ENCODE measurements at places on chromosomes 5 and 9.
A peak's percentile ranks its signal among the peaks of the same experiment; 100 is the strongest.

DNA sequence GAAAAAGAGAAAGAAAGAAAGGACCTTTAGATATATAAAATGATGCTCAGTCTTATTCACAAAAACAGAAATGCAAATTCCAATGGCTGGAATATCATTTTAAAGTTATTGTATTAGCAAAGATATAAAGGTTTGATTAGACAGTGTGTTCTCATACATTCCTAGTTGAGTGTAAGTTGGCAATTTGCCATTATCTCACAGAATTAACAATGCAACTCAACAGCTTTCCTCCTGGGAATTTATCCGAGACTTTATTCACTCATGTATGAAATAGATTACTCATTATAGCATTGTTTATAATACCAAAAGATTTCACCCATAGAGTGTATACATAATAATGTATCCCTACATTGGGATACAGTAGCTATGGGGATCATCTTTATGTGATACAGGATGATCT lies 27.1 kb upstream of the MLLT3 start:
- DNase-seq = no peak

- DNase-seq = no peak
Observed at GRCh38 chr5:112006721-112007120, 249.7 kb upstream of the NREP start.

DNA sequence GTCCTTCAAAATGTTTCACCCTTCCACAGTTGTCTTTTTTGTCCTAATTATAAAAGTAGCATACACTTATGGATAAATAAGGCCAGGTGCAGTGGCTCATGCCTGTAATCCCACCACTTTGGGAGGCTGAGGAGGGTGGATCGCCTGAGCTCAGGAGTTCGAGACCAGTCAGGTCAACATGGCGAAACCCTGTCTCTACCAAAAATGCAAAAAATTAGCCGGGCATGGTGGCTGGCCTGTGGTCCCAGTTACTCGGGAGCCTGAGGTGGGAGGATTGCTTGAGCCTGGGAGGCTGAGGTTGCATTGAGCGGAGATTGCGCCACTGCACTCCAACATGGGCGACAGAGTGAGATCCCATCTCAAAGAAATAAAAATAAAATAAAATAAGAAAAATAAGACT lies 1.6 kb downstream of the C5orf52 start:
- DNase-seq = no peak

GRCh38 chr5:139501381-139501780 lies 18.8 kb upstream of the STING1 start:
- no peak for DNase-seq

DNA sequence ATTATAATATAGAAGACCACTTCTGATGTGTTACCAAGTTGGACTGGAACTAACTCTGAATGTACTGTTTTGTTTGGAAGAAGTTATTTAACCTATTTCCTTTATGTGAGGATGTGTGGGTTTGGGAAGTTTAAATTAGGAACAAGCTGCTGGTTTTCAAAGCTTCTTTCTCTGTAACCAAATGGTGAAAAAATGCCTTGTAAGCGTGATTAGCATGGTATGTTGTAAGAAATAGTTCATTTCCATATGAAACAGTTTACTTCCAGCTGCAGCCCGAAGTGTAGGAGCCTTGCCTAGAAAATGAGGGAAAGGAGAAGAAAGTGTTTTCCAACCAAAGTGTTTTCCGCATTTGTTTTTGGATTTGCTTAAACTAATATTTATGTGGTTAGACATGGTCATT lies 36.0 kb downstream of the TTC1 start:
- DNase-seq = peak; percentile 23
